Activated CD8-positive, alpha-beta T cell treated with anti-CD3 and anti-CD28 coated beads for 36 hours (primary cell): ENCODE measurements at places on chromosomes 5 and 9. TPM values are rescaled to one million over a fixed set of nuclear protein-coding genes. Genes with fewer than 3 reads are reported as not detected.

OTP gene
- total RNA-seq, result not detected

GABRA1 gene
- not detected for total RNA-seq

MLANA gene
- not detected for total RNA-seq

LCN12 gene
- total RNA-seq, result 1.3 TPM

SHC3 gene
- total RNA-seq, result not detected
